Glutamatergic neuron (in vitro differentiated cells): ENCODE measurements at places on chromosomes 7 and 10. TPM values are rescaled to one million over a fixed set of nuclear protein-coding genes. Genes with fewer than 3 reads are reported as not detected.

DNA sequence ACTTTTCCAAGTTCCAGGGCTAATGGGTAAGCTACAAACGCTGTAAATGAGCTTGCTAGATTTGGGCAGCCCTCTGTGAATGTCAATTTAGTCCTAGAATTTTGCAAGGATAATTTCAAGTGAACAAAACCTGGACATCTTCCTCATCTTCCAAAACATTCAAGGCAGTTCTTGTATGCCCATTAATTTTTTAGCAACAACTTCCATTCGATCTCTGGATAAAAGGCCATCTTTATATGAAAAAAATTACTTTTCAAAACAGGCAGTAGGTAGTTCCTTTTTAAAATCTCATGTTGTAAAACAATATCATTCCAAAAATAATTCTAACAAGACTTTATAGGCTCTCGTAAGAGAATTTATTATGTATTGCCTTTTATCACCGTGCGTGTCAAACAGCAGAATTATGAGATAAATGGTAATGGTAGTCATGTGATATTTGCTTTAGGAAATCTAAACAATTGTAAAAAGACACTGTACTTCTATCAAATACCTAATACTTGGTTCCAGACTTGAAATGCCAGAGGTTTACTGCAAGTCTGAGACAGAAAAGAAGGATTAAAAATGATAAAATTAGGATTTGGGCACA lies 143.7 kb upstream of the NRP1 start:
- DNase-seq, result no peak

DNA sequence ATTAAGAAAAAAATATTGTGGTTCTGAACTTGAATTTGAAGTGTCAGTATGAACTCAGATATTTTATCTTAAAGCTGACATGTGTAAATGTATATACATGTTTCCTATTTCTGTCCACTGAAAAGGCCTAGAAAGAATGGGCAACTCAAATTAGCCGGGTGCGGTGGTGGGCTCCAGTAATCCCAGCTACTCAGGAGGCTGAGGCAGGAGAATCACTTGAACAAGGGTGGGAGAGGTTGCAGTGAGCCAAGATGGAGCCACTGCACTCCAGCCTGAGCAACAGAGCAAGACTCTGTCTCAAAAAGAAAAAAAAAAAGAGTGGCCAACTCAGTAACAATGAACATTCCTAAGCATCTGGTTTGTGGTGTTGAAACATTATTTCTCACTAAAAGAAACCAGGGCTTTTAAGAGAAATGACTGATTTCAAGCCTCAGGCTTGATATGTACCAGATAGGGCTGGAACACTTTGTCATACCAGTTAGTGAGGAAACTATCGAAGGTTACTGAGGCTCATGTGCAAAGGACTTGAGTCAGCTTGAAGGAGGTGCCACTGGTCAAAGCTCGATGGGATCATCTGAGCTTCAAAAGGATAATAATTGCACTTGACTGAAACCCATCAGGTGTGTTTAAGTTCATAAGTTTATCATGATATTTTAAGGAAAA lies 40.5 kb downstream of the AOAH start:
- DNase-seq, result no peak

DNA sequence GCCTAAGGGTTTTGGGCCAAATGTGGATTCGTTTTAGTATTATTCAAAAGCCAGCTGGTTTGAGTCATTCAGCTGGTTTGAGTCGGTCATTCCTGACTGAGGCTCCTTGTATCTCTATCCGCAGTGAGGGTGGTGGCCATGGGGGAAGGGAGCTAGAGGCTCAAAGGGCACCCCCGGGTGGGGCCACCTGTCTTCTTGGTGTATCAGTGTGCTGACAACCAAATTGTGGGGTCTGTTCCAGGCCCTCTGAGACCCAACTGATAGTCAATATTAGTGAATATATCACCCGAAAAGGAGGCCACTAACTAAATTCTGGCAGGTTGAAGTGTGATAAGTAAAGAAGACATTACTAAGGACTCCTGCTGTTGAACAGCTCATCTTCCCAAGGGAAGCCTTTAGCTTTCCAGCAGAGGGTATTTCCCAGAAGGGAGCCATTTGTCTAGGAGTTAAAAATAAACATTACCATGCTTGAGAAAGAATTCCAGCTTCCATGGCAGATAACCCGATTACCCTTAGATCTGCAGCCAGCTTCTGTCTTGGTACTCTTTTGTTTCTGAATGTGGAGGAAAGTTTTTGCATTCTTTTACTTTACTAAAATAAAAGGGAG lies 29.9 kb upstream of the DDX50 start:
- DNase-seq, result peak; percentile 17

DNA sequence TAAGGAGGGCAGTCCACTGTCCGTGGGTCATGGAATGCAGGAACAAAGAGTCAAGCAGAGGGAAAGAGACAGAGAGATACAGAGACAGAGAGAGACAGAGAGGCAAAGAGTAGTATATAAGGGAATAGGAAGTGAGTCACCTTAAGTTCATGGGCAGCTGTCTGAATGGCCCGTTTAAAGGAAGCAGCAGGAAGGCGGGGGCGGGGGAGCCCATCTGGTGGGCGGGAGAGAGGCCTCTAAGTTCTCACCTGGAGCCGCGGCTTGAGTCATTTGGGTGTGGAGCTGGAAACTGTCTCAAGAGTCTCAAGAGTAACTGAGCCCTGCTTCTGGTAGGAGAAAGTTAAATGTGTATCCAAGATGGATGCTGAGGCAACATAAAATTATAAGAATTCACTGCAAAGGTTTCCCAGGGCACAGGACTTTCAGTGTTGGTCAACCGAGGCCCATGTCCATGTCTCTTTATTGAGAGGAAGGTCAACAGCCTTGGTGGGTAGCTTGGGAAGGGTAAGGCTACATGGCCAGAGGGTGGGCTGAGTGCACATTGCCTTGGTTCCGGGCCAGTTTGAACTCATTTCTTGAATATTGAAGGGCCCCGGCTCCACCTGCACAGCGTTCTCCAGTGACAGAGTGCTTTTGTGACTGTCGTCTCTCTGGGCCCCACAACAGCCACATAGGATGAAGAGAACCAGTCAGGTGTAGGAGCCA lies 85.5 kb upstream of the CACUL1 start:
- DNase-seq, result no peak

- DNase-seq, result peak; percentile 44
These were observed 26.0 kb upstream of the GLI3 start for GRCh38 chr7:42262964-42263363.

- no peak for DNase-seq
These were observed 23.1 kb downstream of the KCNH2 start for GRCh38 chr7:150954986-150955518.

DNA sequence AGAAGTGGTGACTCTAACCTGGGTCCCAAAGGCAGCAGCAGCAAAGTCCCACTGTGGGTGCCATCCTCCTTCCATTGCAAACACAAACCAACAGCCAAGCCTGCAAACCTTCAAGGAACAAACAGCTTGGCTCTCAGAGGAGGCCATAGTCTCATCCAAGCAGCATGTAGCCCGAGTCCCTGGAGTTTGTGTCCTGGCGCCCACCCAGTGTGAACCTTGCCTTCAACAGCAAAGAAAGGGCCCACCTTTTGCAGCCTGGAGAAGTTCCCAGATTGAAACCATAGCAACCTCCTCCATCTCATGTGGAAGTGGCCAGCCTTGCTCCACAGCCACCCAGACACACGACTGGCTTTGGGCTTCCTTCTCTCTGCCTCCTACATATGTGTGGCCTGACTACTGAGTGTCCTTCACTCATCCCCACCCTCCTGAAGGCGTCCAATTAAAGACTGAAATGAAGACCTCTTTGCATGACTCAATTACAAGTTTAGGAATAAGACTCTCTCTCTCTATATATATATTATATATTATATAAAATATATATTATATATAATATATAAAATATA lies 106.1 kb downstream of the C10orf90 start:
- DNase-seq, result no peak

DNA sequence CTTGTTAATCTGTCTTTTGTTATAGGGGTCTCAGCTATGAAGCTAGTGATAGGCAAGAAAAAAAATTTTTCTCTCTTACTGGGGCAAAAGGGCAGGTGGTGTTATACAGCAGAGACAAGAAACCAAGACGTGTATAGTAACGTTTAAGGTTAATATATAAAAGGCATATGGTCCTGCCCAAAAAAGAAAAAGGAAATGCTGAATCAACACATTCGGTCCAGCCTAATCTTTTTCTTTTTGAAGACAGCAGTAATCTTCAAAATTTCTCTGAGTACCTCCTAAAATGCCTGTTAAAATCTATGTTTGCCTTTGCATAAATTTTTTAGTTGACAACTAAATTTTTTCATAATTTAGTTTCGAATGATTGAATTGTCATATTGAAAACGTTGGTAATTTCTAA lies 54.5 kb downstream of the P4HA1 start:
- no peak for DNase-seq

TUBAL3 gene
- total RNA-seq, result not detected

GPR37 gene
- 6.3 TPM for total RNA-seq

FAM171A1 gene
- total RNA-seq, result 186 TPM

PNLIPRP1 gene
- not detected for total RNA-seq
